Endothelial cell (in vitro differentiated cells): ENCODE measurements at places on chromosomes 5 and 9.
A peak's percentile ranks its signal among the peaks of the same experiment; 100 is the strongest.

- no peak for DNase-seq
These were observed 72.0 kb upstream of the GABRA1 start for GRCh38 chr5:161775891-161776290.

DNA sequence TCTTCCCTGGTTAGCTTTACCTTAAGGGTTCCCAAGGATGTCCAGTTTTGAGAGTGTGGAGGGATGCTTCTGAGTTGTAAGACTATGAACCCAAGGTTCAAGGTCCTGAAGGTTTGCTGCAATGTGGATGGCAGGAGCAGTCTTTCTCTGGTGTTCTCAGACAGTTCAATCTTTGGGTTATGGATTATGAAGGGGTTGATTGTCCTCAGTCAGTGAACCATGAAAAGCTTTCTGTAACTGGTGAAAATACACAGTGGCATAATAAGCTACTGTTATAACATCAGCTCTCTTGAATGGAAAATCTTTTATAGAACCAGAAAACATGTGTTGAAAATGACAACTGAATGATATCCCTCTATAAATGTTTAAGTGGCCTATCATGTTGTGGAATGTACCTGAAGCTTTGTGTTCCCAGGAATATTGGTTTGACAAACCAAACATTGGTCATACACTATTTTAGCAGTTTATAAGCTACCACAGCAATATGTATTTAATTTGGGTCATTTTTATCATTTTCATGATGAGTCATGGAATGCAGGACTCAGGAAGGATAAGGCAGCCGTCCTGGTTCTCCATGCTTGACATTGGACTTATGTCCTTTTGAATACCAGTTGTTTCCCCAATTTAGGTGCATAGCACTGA, 1041.8 kb upstream of the ARRDC3 start:
- DNase-seq: no peak

DNA sequence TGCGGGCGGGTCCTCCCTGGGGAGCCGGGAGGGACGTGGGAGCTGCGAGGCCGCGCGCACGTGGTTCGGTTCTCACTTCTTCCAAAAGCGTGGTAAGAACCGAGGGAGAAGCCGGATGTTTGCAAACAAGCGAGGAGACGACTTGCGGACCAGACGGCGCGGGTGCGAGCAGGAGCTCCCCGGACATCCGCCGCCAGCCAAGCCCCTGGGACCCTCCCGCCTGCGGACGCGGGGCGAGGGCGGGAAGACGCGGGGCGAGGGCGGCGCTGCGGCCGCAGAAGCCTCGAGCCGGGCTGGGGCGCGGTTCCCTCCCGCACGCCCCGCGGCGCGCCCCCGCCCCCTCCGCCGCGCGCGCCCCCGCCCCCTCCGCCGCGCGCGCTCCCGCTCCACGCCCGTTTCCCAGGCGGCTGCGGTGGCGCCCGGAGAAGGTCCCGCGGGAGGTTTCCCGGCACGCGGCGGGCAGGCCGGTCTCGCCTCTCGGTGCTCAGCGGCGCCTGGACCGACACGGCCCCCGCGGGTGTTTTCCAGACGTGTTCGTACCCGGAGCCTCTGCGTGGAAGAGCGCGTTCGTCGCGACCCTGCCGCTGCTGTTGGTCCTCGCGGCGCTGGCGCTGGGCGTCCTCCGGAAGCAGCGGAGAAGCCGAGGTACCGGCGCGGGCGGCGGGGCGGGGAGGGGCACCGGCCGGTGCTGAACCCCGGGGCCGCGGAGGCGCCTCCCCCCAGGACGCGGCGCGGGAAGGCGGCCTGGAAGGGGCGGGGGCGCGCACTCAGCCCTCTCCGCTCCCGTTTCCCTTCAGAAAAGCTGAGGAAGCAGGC, 12.8 kb downstream of the BTNL9 start:
- peak; percentile 32 for DNase-seq

- no peak for DNase-seq
These were observed 455.6 kb downstream of the TMEM38B start for GRCh38 chr9:106149956-106150355.

DNA sequence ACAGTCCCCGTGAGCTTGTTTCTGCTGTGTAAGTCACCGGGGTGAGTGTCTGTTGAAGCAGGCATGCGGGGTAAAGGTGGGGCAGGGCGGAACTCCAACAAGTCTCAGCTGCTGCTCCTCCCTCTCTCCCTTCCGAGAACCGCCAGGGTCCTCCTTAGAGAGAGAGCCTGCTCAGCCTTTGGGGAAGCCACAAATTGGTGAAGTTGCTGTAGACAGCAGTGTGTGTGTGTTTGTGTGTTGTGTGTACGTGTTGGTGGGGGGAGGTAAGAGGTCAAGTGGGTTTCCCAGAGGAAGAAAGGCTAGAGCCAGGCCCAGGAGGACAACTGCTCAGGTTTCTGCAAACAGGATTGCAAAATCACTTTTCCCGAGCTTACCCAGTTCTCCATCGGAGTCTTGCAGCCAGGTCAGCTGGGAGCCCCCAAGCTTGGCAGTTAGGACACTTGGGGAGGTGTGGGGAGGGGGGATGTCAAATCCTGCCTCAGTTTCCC, 38.9 kb upstream of the DAB2IP start:
- DNase-seq: no peak

DNA sequence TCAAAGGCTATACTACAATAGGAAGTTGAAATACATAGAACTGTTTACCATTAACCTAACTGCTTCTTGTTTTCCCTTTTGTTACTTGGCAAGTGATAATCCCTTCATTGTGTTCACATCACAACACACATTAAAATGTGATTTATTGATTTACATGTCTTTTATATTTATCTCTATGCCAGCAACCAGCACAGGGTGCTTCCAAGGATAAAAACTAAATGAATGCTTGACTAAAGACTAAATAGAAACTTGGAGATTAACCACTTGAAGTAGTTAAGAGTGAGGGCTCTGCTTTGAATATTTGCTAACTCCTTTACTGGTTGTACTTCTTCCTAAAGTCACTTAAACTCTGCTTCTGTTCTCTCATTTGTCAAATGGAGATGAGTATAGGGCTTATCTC, 1730.6 kb downstream of the EFNA5 start:
- no peak for DNase-seq

GRCh38 chr9:14131356-14132088, 182.4 kb downstream of the NFIB start:
- no peak for DNase-seq

GRCh38 chr5:103598997-103599566, 36.5 kb upstream of the NUDT12 start:
- no peak for DNase-seq

DNA sequence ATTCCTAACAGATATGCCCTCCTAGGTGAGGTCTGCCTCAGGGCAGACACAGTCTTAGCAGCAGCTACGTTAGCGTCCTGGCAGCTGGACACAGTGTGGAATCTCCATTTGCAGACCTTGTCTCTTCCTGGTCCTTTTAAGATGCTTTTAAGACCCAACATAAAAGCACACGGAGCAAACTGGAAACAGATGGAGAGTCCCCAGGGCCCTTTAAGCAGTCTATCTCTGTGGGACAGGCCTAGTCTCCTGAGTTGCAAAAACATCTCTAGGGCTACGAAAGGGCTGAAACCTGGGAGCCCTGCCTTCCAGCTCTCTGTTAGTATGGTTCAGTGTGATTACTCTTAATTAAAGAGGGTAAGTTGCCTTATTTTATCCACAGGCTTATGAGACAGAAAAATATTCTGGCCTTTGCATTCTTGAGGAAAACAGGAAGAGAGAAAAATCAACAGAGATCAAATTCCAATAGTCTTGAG, 66.0 kb upstream of the GNA14 start:
- DNase-seq: no peak

- no peak for DNase-seq
These were observed 25.3 kb upstream of the RNU6ATAC start for GRCh38 chr9:134189470-134190231.

GRCh38 chr5:73095564-73096238, 24.7 kb upstream of the TMEM171 start:
- DNase-seq: no peak

- DNase-seq: no peak
These were observed 5.3 kb downstream of the IL12B start for GRCh38 chr5:159324986-159325385.

DNA sequence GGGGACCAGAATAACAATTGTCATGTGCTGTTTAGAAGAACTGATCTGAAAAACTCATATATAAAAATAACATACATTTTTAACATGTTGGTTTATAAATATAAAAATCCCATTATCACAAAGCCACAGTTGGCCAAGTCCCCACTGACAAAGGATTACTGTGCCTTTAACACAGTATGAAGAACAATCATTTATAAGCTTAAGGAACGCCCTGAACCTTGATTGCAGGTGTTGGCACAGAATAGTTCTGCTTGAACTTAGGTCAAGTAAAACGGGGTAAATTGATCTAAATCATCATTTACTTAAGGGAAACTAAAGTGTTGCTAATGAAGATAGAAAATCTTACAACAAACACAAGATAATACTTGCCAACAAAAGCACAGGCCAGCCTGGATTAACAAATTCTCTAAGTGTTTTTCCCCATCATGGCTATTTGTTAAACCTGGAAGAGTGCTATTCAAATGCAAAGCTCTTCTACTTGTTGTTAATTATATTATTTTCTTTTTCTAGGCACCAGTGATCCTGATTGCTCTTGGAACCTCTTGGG, 46.1 kb downstream of the ASTN2 start:
- no peak for DNase-seq

DNA sequence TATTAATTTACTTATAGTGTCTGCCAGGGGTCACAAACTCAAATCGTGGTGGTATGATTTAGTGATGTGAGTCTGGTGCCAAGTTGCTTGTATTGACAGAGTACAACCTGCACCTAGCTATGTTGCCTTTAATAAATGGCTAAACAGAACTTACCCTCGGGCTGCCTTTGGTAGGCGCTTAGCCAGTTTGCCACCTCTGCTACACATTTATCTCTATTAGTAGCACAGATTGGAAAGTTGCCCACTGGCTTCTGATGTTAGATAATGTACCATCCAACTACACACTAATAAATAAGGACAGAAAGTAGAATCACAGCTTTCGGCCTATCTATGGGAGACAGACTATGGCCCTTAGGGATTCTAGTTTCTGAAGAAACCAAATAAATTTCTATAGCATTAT, 368.4 kb downstream of the MAN2A1 start:
- DNase-seq: no peak

GRCh38 chr5:172716796-172717313, 54.1 kb downstream of the DUSP1 start:
- peak; percentile 91 for DNase-seq

GRCh38 chr5:73204332-73204731, 31.3 kb downstream of the TMEM174 start:
- DNase-seq: no peak

DNA sequence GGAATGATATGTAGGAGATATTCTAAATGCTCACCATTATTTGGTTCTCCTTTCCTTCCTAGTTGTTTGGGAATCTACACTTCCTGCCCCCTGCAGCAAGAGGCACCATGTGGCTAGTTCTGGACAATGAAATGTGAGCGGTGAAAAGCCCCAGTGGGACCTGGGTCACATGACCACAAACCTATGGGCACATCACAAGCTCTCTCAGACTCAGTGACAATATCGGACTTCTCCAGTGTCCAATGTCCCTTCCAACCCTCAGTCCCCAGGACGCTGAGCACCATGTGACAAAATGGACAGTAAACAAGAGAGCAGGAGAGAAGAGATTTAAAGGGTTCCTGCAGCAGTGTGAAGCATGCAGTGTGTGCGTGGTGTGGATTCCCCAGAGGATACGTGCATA, 44.6 kb upstream of the FOXE1 start:
- DNase-seq: no peak

- DNase-seq: no peak
These were observed 31.1 kb downstream of the RPS23 start for GRCh38 chr5:82246960-82247574.

DNA sequence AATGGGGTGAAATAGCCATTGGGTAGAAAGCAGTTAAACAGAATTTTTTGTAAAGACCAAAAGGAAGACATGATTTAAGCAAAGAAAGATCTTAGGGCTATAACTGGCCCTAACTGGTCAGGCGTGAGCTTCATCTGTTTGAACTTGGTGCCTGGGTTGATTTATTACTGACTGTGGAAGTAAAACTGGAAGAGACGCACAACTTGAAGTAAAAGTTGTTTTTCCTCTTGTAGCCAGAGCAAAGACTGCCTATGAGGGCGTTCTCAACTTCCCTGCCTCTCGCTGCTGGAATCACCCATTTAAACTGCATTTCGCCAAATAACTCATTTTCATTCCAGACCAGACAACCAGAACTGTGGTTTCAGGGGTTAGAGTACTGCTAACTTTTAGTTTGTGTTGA, 1.5 kb downstream of the THBS4 start:
- no peak for DNase-seq

DNA sequence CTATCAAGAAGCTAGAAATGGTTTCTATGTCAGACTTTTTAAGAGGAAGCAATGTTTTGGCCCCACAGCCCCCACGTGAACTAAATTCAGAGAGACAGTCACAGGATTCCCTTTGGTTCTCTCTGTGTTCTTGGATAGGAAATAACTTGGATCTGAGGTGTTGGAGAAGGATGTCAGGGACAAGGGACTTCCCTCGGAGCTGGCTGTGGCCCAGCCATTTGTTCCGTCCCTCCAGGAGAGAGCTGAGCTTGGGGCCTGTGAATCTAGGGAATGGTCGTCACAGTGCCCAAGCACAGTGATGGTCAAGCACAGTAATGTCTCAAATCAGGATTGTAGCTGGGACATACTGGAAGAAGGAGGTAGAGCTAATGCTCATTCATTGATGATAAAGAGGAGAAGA, 2.0 kb downstream of the C7 start:
- DNase-seq: no peak

- no peak for DNase-seq
These were observed 49.9 kb downstream of the ADAMTS12 start for GRCh38 chr5:33841891-33842290.

- DNase-seq: no peak
These were observed 631.5 kb downstream of the MTRR start for GRCh38 chr5:8500426-8500825.

DNA sequence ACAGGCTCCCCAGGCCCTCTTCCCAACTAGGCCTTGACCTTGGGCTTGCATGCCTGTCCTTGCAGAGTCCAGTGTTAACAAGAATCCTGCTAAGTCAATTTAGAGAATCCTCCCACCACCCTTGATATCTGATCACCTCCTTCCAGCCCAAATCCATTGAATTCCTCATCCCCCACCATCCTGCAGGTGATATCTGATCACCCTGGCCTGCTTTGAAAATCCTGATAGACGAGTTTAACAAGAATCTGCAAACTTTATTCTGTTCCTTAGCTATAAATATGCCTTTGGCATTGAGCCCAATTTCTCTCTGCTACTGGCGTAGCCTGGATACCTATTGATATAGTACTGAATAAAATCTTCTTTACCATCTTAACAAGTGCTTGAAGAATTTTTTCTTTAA, 125.5 kb downstream of the DIRAS2 start:
- no peak for DNase-seq
